ENCODE measurements at places on chromosomes 3 and 15. TPM values are rescaled to one million over a fixed set of nuclear protein-coding genes. Genes with fewer than 3 reads are reported as not detected.

DNA sequence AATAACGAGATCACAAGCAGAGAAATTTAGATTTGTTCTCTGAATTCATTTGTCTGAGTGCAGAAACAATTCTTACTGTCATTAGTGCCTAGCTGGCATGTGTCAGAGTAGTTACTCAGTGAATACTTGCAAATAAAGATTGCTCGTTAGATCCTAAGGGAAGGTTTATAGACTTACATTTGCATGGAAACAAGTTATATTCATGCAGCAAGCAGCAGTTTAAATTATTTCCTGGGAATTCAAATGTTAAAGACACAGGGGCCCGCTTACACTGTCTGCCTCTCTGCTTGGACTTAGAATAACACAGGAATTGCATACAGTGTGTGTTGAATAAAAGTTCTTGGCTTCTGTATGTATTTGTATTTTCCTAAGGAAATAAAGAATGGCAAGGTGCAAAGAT lies 680.6 kb upstream of the NECTIN3 start:
- H3K4me3 ChIP-seq, result no peak overlapping the region
- no peak for DNase-seq
- no peaks in the 10 kb centered on the region for H3K27me3 ChIP-seq
- no peak overlapping the region for H3K27ac ChIP-seq
- no peaks in the 10 kb centered on the region for H3K36me3 ChIP-seq

GRCh38 chr3:23304424-23304823 lies 101.3 kb downstream of the UBE2E2 start:
- no peaks in the 10 kb centered on the region for H3K27me3 ChIP-seq
- no peak for DNase-seq
- H3K4me3 ChIP-seq, result no peak overlapping the region
- H3K4me1 ChIP-seq, result no peaks in the 10 kb centered on the region
- H3K27ac ChIP-seq, result no peak overlapping the region
- H3K36me3 ChIP-seq, result peaks cover 3% of the 10 kb centered on the region

GRCh38 chr3:39000008-39000450 lies 51.7 kb downstream of the SCN11A start:
- peaks cover 10% of the 10 kb centered on the region for H3K27me3 ChIP-seq
- H3K4me1 ChIP-seq, result no peaks in the 10 kb centered on the region
- H3K4me3 ChIP-seq, result no peak overlapping the region

GRCh38 chr15:78259232-78259631 lies 5.1 kb upstream of the DNAJA4 start:
- H3K36me3 ChIP-seq, result no peaks in the 10 kb centered on the region
- H3K4me1 ChIP-seq, result no peaks in the 10 kb centered on the region
- DNase-seq, result no peak
- H3K27ac ChIP-seq, result no peak overlapping the region
- H3K4me3 ChIP-seq, result no peak overlapping the region

DNA sequence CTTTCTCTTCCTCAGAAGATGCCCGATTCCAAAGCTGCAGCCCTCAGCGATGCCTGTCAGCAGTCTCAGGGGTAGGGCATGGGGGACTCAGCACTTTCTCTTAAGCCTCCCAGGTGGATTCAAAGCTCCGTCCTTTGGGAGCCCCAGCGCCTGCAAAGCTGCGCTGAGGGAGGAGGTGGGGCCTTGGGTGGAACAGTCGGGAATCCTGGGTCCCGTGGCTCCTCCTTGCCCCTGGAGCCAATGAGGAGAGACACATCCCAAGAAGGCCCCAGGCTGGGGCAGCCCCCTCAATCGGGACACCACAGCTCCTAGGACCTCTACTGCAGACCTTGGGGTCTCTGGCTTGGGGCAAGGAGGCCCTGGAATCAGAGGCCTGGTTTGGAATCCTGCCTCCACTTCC lies 227.5 kb upstream of the IGF1R start:
- H3K36me3 ChIP-seq, result no peaks in the 10 kb centered on the region
- peaks cover 4% of the 10 kb centered on the region for H3K4me1 ChIP-seq
- no peak for DNase-seq
- H3K4me3 ChIP-seq, result no peak overlapping the region

- H3K27ac ChIP-seq, result no peak overlapping the region
- DNase-seq, result no peak
- H3K4me3 ChIP-seq, result no peak overlapping the region
- H3K4me1 ChIP-seq, result peaks cover 6% of the 10 kb centered on the region
Measured at GRCh38 chr3:196135693-196136639, 54.1 kb upstream of the TFRC start.

GRCh38 chr3:59885101-59885500 lies 835.3 kb upstream of the CFAP20DC start:
- no peaks in the 10 kb centered on the region for H3K27me3 ChIP-seq
- H3K27ac ChIP-seq, result peak overlapping the region; percentile 33
- H3K36me3 ChIP-seq, result peaks cover 3% of the 10 kb centered on the region
- DNase-seq, result no peak

- H3K27ac ChIP-seq, result no peak overlapping the region
- no peaks in the 10 kb centered on the region for H3K36me3 ChIP-seq
- H3K4me3 ChIP-seq, result no peak overlapping the region
- no peak for DNase-seq
- H3K27me3 ChIP-seq, result no peaks in the 10 kb centered on the region
Measured at GRCh38 chr3:40206522-40206921, 103.0 kb upstream of the EIF1B start.

- H3K36me3 ChIP-seq, result peaks cover 2% of the 10 kb centered on the region
- no peak overlapping the region for H3K4me3 ChIP-seq
- peaks cover 5% of the 10 kb centered on the region for H3K4me1 ChIP-seq
- H3K27me3 ChIP-seq, result peaks cover 47% of the 10 kb centered on the region
- no peak for DNase-seq
Measured at GRCh38 chr15:79434361-79434760, 2.2 kb downstream of the MINAR1 start.

DNA sequence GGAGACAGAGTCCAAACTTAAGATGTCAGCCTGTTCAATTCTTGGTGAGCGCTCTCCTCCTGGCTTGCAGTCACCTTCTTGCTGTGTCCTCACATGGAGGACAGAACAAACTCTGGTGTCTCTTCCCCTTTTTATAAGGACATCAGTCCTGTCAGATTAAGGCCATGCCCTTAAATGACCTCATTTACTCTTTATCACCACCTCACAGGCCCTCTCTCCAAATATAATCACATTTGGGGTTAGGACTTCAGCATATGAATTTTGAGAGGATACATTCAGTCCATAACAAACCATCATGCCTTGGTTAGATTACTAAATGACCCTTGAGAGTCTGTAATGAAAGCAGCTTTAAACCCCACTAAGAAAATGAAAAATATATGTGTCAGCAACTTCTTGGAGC lies 175.2 kb downstream of the TAFA4 start:
- no peak overlapping the region for H3K4me3 ChIP-seq
- H3K27me3 ChIP-seq, result peaks cover 6% of the 10 kb centered on the region
- peaks cover 4% of the 10 kb centered on the region for H3K4me1 ChIP-seq
- H3K36me3 ChIP-seq, result no peaks in the 10 kb centered on the region

GRCh38 chr3:16427103-16427965 lies 86.2 kb downstream of the RFTN1 start:
- peaks cover 10% of the 10 kb centered on the region for H3K4me1 ChIP-seq
- H3K27ac ChIP-seq, result no peak overlapping the region
- H3K36me3 ChIP-seq, result peaks cover 57% of the 10 kb centered on the region
- H3K27me3 ChIP-seq, result no peaks in the 10 kb centered on the region
- no peak overlapping the region for H3K4me3 ChIP-seq
- no peak for DNase-seq

DNA sequence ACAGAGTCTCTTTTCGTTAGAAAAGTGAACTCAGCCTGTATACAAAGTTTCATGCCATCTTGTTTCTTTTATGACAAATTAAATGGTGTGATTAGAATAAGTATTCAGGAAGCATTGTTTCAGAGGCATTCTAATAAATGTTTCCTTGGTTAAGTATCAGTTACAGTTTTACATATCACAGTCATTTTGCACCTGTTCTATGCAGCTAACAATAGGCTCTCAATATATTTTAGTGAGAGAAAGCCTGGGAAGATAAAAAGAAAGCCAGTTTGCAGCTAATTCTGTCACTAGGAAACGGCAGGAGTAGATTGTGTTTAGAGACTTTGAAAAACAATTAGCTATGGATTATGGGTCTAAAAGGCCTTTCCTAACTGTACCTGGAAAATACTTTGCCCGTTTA lies 252.8 kb downstream of the ZIC1 start:
- H3K27ac ChIP-seq, result no peak overlapping the region
- H3K4me1 ChIP-seq, result no peaks in the 10 kb centered on the region
- DNase-seq, result no peak

- peaks cover 9% of the 10 kb centered on the region for H3K4me1 ChIP-seq
- H3K27ac ChIP-seq, result no peak overlapping the region
- no peak overlapping the region for H3K4me3 ChIP-seq
Measured at GRCh38 chr3:129461461-129462146, 21.6 kb downstream of the IFT122 start.

- H3K36me3 ChIP-seq, result no peaks in the 10 kb centered on the region
- no peak overlapping the region for H3K27ac ChIP-seq
Measured at GRCh38 chr3:169082076-169082475, 581.4 kb downstream of the MECOM start.

GRCh38 chr15:64348455-64348854 lies 7.5 kb downstream of the CSNK1G1 start:
- no peak overlapping the region for H3K4me3 ChIP-seq
- no peak for DNase-seq
- H3K36me3 ChIP-seq, result no peaks in the 10 kb centered on the region
- H3K27me3 ChIP-seq, result no peaks in the 10 kb centered on the region
- no peak overlapping the region for H3K27ac ChIP-seq

SMCO1 gene
- not detected for total RNA-seq

SLC12A8 gene
- total RNA-seq, result 2.2 TPM

TP63 gene
- total RNA-seq, result 1.6 TPM

TIGIT gene
- 77.2 TPM for total RNA-seq

GOLGA8J gene
- total RNA-seq, result not detected

BOC gene
- total RNA-seq, result 0.31 TPM

IQSEC1 gene
- 53.5 TPM for total RNA-seq

Measured in activated T-cell treated with anti-CD3 and anti-CD28 coated beads, Interleukin-2, amount 50 U/mL, for 72 hours (primary cell).